NK-92 treated with Interleukin-12 subunit alpha and Interleukin-12 subunit beta, amount 100 ng/mL, for 24 hours (cell line): ENCODE measurements at places on chromosomes 12 and 14.
A peak's percentile ranks its signal among the peaks of the same experiment; 100 is the strongest.

- no peak for DNase-seq
These were observed 21.3 kb downstream of the LRRIQ1 start for GRCh38 chr12:85057370-85057963.

DNA sequence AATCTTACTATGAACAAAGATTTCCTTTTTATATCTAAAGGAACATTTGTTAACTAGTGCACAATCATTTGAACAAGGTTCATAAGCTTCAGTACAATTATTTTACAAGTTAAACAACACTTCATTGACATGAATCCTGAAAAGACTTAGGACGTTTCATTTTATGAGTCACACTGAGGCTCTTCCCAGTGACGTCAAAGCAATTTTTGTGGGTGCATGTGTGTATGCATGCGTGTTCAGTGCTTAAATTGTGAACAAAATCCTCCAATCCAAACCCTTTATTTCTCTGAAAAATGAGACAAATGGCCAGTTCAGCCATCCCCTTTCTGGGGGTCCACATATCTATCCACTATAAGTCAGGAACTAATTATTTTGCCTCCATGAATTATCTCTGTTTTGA is 2.9 kb downstream of the LMNTD1 start:
- DNase-seq, result no peak

GRCh38 chr12:121511916-121512315 is 68.9 kb downstream of the KDM2B start:
- no peak for DNase-seq

DNA sequence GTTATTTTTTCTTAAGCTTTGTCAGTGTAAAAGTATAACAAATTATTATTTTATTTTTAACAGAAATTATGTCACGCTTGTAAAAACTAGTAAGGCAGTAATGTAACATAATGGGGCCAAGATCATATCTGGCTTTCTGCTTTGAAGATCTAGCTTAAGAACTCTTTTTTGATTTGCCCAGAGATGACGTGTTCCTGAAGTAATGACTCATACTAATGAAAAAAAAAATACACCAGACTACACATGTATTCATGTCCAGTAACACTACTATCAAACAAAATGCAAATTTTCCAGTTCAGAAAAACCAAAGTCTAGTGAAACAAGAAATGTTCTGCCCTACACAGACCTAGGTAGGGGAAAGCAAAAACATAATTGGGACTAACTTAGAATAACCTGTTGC is 432.2 kb upstream of the ATXN7L3B start:
- DNase-seq, result no peak

DNA sequence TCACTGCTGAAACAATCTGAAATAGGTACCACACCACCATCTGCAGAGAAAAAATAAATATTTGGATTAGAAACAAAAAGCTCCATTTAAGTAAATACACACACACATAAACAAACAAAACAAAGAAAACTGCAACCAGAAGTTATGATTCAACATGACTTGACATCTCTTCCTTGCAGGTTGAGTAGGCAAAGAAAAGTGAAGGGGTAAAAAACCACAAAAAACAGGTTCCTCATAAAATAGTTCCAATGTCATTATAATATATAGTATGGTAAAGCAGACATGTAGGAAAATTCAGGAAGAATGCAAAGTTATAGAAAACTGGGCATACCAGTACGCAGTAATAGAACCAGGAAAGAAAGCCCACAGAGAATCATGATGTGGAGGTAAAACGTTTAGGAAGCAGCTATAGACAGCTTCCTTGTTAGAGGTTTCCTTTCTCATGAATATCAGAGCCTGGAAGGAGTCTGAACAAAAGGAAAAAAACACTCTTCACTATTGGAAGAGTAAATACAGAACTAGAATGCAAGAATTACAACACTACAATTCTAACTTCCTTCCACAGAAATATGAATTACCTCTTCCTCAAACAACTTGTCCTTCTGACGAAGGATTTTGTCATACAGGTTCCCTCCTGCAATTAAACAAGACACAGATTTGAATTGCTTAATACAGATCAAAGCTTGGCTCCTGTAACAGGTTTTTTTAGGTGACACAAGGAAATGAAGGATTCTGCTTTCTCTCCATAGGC is 6.1 kb downstream of the NEK9 start:
- no peak for DNase-seq

GRCh38 chr12:1533602-1534304 is 60.6 kb downstream of the FBXL14 start:
- DNase-seq, result peak; percentile 54

GRCh38 chr12:75938189-75938588 is 93.4 kb downstream of the PHLDA1 start:
- DNase-seq, result no peak

DNA sequence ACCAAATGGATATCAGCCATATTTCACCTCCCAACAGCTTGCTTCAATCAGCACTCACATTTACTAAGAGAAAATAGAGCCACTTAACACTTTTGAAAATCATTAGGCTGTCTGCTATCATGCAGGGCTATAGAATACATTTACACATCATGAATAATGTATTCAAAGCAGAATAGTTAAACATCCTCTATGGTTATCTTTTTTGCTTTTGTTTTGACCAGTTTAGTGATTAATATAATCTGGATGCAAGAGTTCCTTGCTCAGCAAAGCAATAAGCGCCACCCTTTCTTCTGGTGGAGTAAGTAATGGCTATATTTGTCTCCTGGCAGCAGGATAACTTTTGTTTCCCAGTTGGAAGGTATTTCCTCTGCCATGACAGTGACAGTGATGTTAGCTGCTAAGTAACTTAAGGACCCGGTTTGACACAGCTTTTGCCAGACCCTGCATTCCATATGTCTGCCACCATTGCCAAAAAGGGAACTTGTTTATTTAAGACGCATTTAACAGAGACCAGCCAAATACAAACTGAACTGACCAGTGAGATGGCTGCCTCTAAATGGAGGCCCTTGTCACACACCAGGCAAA is 70.3 kb upstream of the NR2C1 start:
- no peak for DNase-seq

DNA sequence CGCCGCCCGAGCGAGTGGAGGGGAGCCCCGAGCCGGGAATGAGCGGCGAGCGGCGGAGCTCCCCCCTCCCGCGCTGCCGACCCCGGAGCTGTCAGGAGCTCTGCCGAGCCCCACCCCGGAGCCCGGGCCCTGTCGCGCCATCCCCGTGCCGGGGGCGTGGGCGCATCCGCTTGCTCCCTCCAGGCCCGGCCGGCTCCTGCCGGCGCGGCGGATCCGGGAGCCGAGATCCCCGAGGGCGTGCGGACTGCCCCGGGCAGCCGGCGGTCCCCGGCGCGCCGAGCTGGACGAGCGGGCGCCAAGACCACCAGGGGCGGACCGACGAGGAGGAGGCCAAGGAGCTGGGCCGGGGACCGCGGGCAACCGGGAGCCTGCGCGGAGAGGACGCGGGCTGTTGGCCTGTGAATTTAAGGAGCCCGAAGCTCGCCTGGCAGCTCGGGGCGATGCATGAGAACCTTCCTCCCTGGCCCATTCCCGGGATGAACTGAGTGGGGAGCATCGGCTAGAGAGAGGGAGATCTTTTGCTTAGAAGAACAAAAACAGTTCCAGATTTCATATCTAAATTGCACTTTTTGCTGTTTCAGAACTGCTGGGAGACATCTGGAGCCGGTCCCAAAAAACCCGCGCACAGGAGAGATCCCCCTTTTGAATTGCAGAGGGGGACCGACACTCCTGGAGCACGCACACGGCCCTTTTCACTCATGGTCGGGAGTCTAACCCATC is 2.0 kb downstream of the PTHLH start:
- DNase-seq, result no peak

GRCh38 chr12:62862259-62862881 is 72.6 kb downstream of the PPM1H start:
- no peak for DNase-seq

GRCh38 chr14:60420050-60420449 is 65.8 kb downstream of the C14orf39 start:
- DNase-seq, result no peak

DNA sequence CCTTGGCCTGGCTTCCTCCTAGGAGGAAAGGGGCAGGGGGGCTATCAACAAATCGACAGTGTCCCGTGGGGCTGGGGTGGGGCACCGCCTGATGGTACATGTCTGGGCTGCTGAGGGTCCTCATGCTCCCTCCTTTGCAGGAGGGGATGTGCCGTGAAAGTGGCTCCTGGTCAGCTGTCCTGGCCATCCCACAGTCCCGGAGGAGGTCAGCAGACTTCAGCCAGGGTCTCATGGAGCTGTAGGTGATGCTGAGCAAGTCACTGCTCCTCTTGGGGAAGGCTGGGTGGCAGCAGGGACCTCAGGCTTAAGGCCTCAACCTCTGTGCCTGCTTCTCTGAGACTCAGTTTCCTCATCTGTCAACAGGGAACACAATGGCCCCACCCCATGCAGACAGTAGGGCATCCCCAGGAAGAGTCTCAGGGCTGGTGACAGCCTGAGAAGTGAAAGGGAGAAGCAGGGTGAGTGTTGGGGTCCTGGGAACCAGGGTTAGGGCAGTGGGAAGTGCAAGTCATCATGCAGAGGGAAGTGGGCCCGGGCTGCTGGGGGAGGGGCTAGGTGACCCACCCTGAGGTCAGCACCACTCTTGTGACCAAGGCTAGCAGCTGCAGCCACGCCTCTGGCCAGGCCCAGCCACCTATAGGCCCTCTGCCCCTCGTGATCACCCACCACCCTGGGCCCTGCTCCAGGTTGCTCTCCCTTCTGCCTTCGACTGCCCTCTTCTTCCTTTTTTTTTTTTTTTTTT is 4.4 kb upstream of the TNFAIP2 start:
- no peak for DNase-seq

GRCh38 chr12:98492580-98493140 is 22.7 kb upstream of the TMPO start:
- no peak for DNase-seq

DNA sequence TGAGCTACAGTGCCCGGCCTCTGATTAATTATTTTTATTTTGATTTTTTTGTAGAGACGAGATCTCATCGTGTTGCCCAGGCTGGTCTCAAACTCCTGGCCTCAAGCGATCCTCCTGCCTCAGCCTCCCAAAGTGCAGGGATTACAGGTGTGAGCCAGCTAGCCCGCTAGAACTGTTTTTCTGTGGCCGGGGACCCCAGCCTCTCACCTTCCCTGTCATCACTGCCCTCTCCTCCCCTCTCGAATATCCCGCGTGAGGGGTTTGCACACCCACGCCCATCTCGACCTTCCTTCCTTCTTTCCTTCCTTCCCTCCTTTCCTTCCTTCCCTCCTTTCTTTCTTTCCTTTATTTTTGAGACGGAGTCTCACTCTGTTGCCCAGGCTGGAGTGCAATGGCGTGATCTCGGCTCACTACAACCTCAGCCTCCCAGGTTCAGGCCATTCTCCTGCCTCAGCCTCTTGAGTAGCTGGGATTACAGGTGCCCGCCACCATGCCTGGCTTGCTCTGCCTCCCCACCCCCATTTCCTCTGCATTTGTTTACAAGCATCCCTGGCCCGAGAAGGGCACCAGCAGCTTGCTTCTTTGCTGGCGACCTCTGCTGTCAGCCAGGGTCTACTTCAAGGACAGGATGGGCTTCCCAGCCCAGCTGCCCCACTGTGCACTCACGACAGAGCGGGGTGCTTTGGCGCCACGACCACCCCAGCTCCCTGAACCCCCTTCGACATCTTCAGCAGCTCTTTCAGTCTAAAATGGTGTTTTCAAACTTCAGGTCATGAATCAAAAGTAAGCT is 4.3 kb upstream of the TRAF3 start:
- no peak for DNase-seq

GRCh38 chr12:23887055-23887835 is 62.2 kb downstream of the SOX5 start:
- DNase-seq, result no peak

GRCh38 chr14:59215322-59215721 is 26.9 kb downstream of the DAAM1 start:
- no peak for DNase-seq

DNA sequence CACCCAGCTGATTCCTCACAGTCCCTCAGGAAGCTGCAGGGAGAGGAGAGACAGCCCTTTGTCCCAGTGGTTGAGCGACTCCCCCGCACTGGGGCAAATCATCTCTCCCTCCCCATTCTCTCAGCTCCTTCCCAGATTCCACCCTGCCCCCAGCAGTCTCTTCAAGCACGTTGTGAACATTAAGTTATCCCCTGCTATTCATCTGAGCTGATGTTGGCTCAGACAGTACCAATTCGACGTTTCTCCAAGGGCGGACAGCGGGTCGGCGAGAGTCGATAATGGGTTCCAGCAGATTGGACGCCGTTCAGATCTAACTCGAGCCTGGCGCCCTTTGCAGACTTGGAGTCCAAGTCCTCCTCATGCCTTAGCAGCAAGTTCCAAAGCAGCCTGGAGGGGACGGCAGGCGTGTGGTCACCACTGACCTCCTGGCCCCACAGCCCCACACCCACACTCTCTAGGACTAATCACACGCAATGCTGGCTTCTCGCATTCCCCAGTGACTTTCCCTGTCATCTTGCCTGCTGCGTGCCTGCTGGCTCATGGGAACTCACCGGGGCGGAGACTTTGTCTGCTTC is 245.9 kb downstream of the CHST11 start:
- DNase-seq, result no peak

GRCh38 chr12:8871068-8871467 is 43.2 kb upstream of the PHC1 start:
- DNase-seq, result no peak

- no peak for DNase-seq
These were observed 65.9 kb downstream of the DAAM1 start for GRCh38 chr14:59254146-59254910.

GRCh38 chr14:85607651-85608081 is 77.7 kb downstream of the FLRT2 start:
- no peak for DNase-seq

- DNase-seq, result no peak
These were observed 149.2 kb upstream of the FUT8 start for GRCh38 chr14:65263177-65263788.

GRCh38 chr12:2286461-2287131 is 233.8 kb downstream of the CACNA1C start:
- DNase-seq, result no peak

DNA sequence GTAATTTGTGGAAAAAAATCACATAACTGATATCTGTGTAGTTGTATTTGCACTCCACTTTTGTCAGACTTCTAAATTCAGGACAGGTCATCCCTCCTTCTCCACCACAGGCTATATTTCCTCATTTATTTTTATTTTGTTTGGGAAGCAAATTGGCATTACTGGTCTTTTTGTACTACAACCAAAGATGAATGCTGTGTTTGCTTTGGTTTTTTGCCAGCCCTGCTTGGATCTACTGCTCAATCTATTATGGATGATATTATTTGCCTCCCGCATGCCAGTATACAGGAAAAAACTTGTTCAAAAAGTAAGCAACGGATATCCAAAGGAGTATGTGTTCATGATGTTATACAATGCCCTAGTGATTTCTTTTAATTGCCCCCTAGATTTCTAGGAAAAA is 948.8 kb downstream of the TRHDE start:
- DNase-seq, result no peak
